ENCODE measurements at places on chromosomes 3 and 15.

DNA sequence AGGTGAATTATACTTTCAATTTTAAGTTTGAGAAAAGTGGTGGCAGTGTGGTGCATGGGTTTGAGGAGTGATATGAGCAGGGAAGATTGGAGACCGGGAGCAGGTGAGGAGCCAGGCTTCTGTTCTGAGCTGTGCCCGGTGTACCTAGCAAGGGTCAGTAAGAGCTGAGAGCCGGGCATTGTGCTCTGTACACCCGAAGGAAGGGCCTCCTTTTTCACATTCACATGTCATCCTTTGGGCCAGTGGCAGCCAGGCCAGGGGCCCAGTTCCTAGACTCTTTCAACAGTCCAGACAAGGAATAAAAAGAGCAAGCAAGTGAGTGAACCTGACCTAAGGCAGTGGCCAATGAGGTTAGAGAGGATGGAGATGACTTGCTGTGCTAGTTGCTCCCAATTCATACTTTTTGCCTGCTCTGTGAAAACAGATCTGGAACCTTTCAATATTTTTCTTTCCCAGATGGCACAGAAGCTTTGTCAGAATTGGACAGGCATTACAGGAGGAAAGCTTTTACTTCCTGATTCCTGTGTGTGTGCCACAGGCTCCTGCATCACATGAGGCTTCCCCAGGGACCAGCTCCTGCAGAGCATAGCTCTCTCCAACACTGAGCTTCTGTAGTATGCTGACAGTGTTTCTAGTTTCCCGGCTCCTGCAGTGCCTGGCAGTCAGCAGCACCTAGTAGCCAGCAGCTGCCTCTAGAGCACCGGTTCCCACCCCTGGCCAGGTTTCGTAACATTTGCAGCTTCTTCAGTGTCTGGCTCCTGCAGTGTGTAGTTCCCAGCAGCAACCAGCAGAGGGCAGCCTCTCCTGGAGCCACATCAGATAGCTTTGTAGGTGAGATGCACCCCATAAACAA lies 5.3 kb upstream of the TRA2B start:
- DNase-seq = peak; percentile 85

- DNase-seq = no peak
Measured at GRCh38 chr3:176293276-176293675, 904.0 kb downstream of the TBL1XR1 start.

- DNase-seq = no peak
Measured at GRCh38 chr3:43759938-43760337, 69.2 kb downstream of the ABHD5 start.

DNA sequence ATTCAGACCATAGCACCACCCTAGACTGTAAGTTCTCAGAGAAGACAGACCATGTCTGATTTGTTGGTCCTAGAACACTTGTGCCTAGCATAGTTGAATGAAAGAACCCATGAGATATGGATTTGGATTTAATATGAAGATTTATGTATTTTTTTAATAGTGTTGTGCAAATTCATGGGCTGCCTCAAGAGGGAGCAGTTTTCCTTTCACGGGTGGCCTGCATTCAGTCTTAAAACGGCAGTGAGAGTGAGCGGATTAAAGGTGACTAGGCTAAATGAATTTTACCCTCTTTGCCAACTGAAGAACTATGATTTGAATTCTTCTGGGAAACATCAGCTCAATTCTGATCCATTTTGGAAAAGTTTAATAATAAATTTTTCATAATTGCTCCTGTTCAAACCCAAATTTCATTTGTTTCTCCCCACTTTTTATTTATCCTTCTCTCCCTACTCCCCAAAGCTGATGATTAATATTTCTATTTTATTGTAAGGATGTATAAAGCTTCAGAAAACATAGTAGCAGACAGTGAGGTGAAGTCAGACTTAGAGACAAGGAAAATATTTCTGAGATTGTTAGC lies 67.3 kb downstream of the MORC1 start:
- DNase-seq = no peak

- no peak for DNase-seq
Measured at GRCh38 chr15:89641053-89641452, 14.2 kb downstream of the KIF7 start.

GRCh38 chr3:181316482-181316881 lies 326.9 kb upstream of the DNAJC19 start:
- DNase-seq = no peak

DNA sequence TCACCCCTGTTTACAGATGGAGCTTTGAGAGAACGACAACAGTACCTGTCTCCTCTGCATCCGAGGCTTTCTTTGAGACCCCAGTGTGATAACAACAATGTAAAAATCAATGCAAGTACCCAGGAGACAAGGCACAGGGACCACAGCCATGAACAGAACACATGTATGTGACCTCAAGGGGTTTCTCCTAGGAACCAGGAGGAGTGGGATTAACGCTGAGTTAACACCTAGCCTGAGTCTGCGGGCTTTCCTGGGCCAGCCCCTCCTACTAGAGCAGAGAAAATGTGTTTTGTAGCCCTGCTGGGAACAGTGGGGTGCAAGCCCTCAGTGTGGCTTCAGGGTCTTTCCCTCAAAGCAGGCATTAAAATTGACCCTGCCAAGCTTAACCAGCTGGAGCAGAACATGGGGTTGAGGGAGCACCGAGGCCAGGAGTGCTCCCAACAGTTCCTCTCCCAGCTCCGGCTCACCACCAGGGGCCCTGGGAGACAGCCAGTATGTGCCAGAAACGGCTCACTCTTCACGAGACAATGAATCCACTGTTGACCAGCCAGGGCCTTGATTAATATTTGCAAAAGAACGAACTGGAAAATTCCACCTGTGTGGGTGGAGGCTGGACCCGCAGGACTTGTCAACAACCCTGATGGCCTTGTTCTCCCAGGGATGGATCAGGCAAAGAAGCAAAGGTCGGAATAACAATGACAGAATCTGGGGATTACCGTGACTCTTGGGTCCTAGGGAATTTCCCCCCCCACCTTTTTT lies 3.6 kb downstream of the CHDH start:
- DNase-seq = no peak

DNA sequence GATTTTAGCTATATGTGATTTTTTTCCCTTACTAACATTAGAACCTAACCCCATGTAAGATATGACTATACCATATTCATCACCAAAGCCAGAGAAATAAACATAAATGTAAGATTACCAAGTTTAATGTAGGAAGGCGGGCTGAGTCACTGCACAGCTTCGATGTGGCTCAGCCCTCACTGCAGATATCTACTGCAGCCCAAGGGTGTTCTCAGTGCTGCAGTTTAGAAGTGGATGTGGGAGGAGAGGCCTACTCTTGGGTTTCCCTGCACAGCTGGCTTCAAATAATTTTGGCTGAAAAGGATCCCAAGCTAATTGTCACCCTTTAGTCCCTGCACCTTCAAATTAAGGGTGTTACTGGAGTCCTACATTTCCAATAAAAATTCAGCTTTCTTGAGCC lies 9.3 kb downstream of the ARPP19 start:
- DNase-seq = no peak

GRCh38 chr15:27254801-27255200 lies 283.8 kb downstream of the GABRG3 start:
- no peak for DNase-seq

- no peak for DNase-seq
Measured at GRCh38 chr3:121126033-121126706, 218.2 kb downstream of the STXBP5L start.

- no peak for DNase-seq
Measured at GRCh38 chr3:41404582-41404981, 205.3 kb downstream of the CTNNB1 start.
